ENCODE measurements at places on chromosomes 6 and 20. TPM values are rescaled to one million over a fixed set of nuclear protein-coding genes. Genes with fewer than 3 reads are reported as not detected.

- no peak for DNase-seq
Observed at GRCh38 chr6:35058865-35059522, 82.1 kb downstream of the TCP11 start.

GRCh38 chr6:109671733-109672132 lies 19.3 kb downstream of the AK9 start:
- DNase-seq = no peak

DNA sequence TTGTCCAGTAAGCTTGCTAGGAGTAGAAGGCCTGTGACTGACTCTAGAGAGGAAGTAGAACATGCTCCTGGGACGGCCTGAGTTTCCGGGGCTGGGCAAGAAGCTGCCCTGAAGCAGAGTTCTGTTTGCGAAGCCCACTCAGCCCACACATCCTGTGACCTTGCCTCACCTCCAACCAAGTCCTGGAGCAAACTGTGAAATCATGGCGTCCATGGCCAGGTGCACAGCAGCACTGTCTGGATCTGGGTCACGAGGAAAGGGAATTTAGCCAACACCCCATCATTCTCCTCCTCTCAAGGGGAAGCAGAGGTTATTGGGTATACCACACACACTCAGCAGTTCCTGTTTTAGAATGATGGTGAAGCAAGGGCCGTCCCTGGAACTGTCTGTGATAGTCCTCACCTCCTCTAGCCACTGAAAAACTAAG lies 87.5 kb downstream of the CRYBG1 start:
- no peak for DNase-seq

- no peak for DNase-seq
Observed at GRCh38 chr6:106844930-106845329, 129.6 kb downstream of the CD24 start.

- no peak for DNase-seq
Observed at GRCh38 chr6:2190661-2191389, 54.6 kb downstream of the GMDS start.

DNA sequence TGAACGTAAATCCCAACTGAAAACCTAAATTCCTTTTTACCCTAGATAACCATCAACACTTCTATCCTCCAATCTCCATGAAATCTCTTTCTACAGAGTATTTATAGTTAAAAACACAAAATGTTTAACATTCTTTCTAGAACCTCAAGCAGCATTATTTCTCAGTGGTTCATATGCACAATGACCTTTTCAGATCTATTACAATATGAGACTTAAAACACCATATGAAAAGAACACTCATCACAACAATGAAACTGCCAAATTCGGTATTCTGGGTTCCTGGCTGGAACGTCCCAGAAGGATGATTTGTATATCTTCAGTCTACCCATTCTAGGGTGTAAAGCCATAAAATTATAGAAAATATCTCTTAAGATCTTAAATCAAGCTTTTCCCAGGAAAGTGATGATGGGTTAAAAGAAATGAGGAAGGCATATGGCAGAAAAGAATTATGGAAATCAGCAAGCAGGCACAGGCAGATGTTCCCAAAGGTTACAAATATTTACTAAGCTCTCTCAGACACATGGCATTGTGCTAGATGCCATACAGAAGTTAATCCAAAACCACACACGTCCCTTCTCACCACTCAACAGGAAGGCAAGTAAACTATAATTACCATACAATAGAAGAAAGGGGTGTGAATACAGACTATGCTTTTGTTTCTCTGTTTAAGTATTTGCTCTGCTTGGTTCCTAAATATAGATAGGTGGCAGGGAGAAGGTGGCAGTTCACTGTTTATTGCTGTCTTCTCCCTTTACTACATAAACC lies 118.0 kb downstream of the CHD6 start:
- DNase-seq = no peak

GRCh38 chr6:169984181-169985120 lies 233.0 kb downstream of the ERMARD start:
- DNase-seq = no peak

- DNase-seq = no peak
Observed at GRCh38 chr6:112396221-112396620, 49.1 kb downstream of the RFPL4B start.

DNA sequence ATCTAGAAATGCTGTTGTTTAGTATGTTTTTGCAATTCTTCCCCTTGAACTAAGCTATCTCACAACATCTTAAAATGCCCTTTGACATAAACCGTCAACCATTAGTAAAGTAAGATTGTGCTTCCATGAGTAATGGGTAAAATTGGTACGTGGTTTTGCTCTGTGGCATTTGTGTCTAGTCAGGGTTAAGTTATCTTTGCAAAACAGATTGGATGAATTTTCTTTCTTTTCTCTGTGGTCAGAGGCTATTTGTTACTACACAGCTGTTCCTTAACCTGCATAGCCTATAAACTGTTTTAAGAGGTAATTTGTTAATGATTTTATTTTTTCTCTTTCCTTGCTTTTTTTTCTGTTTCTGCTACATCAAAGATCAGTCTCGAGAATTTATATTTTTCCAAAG lies 75.4 kb downstream of the RPP40 start:
- no peak for DNase-seq

- DNase-seq = no peak
Observed at GRCh38 chr20:56437196-56437960, 25.3 kb downstream of the CASS4 start.

- no peak for DNase-seq
Observed at GRCh38 chr6:6230286-6230685, 90.2 kb downstream of the F13A1 start.

GRCh38 chr6:75931011-75931680 lies 141.3 kb downstream of the IMPG1 start:
- no peak for DNase-seq

- no peak for DNase-seq
Observed at GRCh38 chr6:141513830-141514229, 618.9 kb upstream of the GJE1 start.

DNA sequence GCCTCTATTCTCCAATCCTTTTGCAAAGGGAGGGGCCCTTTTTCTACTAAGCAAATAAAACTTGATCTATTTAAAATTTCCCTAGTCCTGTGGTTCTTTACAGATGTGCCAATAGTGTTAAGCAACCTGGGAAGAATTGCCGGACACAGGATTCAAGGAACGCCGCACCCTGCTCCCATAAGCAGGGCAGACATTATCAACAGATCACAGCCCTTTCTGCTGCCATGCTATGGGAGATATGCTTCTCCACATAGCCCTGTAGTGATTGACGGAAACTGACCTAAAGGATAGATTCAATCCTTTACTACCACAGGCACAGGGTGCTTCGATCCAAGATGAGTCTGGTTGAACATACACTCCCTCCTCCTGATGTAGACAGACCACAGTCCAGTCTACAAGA lies 118.4 kb upstream of the TRAF3IP2 start:
- no peak for DNase-seq

DNA sequence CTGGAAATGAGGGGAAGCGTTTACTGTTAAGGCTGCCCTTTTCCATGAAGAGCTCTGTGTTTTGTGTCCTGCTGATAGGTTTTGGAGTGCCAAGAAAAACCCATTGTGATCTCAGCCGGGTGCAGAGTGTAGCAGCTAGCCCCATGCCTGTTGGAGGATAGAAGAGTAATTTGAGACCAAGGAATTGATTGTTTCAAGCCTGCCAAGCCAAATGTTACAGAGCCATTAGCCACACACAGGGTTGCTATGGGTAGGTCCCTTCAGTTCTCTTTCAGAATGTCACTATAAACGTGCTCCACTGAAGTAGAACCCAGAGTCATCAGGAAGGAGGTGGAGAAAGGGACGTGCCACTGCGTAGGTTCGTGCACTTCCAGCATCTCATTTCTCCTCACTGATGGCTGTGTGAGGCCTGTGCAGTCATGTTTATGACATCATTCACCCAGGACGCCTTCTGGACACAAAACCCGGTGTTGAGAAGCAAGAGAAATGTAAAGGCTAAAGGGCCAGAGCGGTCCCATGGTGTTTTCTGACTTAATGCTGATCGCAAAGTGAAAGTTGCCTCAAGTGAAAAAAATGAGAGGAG lies 6.6 kb downstream of the GMPR start:
- DNase-seq = no peak

DNA sequence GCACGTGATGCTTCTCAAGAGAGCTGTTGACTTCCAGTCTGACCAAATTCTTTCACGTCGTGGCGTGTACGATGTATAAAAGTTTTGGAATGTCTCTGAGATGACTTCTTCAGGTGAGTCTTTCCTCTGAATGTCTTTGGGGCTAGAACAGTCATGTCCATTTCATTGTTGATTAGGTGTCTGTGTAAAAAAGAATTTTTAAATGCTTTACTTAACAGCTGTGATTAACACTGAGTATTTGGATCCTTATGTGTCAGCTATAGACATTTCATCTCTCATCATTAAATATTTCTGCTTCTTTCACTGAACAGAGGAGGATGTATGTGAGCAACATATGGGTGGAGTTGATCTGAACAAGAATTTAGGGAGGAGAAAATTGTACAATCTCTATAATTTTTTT lies 29.3 kb upstream of the KIF13A start:
- DNase-seq = no peak

DNA sequence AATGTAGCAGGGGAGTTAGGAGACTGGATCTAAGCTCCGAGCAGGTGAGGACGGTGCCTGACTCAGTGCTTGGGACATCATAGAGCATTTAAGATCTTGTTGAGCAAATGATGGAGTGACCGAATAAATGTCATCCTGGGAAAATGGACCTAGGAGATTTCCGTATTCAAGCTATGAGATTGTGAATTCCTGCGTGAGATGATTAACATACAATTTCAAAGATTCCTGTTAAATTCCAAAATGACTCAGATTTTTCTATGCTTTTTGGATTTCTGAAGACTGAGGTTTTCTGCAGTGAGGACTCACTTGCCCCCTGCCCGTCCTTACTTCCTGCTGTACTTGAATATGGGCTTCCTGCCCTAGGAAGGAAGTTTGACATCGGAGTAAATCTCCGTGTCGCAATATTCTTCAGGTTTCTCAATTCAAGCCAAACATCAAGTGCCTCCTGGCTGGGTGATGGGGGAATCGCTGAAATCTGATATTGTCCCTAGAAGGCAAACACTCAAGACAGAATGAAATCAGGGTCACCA lies 5.2 kb downstream of the SYTL3 start:
- no peak for DNase-seq

DNA sequence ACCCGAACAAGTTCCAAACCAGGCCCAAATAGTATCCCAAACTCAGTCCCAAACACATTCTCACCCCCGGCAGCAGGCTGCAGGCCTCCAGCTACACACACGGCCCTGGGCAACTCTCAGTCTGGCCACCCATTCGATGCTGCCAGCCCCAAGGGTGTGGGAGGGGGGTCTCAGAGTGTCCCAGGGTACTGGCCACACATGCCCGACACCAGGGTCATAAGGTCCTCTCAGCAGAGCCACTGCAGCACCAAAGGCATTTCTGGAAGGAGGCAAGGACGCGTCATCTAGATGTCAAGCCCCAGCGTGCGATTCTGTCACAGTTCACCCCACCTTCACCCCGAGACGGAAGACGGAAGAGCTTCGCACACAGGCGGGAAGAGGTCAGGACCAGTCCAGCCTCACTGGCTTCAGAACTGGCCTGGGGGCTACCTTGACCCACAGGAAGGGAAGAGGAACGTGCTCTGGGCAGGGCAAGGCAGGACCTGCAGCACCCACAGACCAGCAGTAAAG lies 9.5 kb downstream of the MYL9 start:
- DNase-seq = no peak

- no peak for DNase-seq
Observed at GRCh38 chr20:32885185-32885584, 26.5 kb downstream of the EFCAB8 start.

GRCh38 chr6:5308066-5308465 lies 46.8 kb downstream of the FARS2 start:
- DNase-seq = no peak

The CST7 gene
- not detected for total RNA-seq

The TPD52L1 gene
- 64.1 TPM for total RNA-seq

The FRK gene
- 3.7 TPM for total RNA-seq

The MRAP2 gene
- total RNA-seq = 1.4 TPM

The PXT1 gene
- 0.17 TPM for total RNA-seq

The OR2J3 gene
- not detected for total RNA-seq

The SAPCD1 gene
- total RNA-seq = 18.2 TPM

The ANGPT4 gene
- not detected for total RNA-seq

The ZNF341 gene
- total RNA-seq = 4.9 TPM

The SLC24A3 gene
- total RNA-seq = not detected

The TULP4 gene
- total RNA-seq = 70.8 TPM

The C4B gene
- total RNA-seq = 6.3 TPM

The CALHM5 gene
- 0.05 TPM for total RNA-seq

Measured in HCT116 (cell line).